G401 (cell line): ENCODE measurements at places on chromosomes 2 and 18. TPM values are rescaled to one million over a fixed set of nuclear protein-coding genes. Genes with fewer than 3 reads are reported as not detected.

FZD7 gene
- 17.5 and 18.5 TPM in 2 replicates for total RNA-seq

LOXHD1 gene
- not detected in 2 replicates for total RNA-seq

SCN1A gene
- total RNA-seq = not detected in 2 replicates

ORC2 gene
- 30.3 and 61.4 TPM in 2 replicates for total RNA-seq

POLE4 gene
- total RNA-seq = 52.2 and 59.5 TPM in 2 replicates

TUBA4B gene
- not detected in 2 replicates for total RNA-seq

GAD1 gene
- 52.5 and 58.6 TPM in 2 replicates for total RNA-seq

TTN gene
- total RNA-seq = 0.74 and 0.88 TPM in 2 replicates

SLC5A7 gene
- total RNA-seq = not detected in 2 replicates

SERPINB10 gene
- total RNA-seq = not detected in 2 replicates

FAM237A gene
- total RNA-seq = not detected in 2 replicates

TMEM87B gene
- 12.4 and 13.8 TPM in 2 replicates for total RNA-seq

ACVR1C gene
- total RNA-seq = not detected in 2 replicates

FAP gene
- total RNA-seq = not detected in 2 replicates

DCDC2C gene
- not detected in 2 replicates for total RNA-seq

FHOD3 gene
- total RNA-seq = 0.03 TPM in 1 of 2 replicates, not detected in the other

GLI2 gene
- not detected in 2 replicates for total RNA-seq

PROM2 gene
- total RNA-seq = 0.03 TPM in 1 of 2 replicates, not detected in the other

EFEMP1 gene
- total RNA-seq = 0.18 TPM in 1 of 2 replicates, not detected in the other

DYTN gene
- not detected in 2 replicates for total RNA-seq

MYCN gene
- total RNA-seq = not detected in 2 replicates
